Stimulated activated CD4-positive, alpha-beta T cell treated with anti-CD3 and anti-CD28 coated beads, Interleukin-2, amount 100 ng/mL, for 24 hours (primary cell): ENCODE measurements at places on chromosomes 6 and 20.

GRCh38 chr6:168411793-168412192, 29.2 kb upstream of the SMOC2 start:
- DNase-seq = no peak

DNA sequence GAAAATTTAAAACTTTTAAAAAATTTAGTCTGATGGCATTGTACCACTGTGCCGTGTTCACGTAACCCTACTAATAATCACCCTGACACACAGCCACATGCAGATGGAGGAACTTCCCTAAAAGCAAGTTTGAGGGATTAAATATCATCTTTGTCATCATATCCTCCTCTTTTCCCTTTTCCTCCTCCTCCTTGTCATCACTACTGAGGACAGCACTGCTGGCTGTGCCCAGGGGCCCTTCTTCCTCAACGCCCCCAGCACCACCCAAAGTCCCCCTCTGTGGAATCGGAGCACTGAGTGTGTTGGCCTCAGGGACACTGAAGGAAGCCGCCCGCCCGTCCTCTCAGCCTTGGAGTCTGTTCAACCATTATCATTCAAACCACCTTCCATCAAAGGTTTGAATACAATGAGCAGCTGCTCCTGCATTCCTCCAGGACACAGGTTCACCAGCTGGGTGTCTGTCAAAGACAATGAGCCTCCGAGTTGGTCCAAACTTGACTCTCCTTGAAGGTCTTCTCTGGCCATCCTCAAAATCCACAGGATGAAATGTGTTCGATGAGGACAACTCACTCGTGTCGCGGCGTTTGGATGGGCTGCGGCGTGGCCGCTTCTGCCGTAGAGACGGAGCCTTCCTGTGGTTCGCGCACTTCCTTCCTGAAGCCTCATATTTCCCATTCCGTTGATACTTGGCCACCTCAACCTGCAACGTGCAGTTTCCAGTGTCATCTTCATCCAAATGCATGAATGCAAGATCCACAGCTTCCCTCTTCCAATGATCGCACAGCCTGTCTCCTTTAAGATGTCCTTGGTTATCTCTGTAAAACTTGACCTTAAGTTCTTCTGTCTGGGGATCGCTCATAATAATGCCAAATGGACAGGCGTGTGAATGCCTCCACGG, 23.3 kb downstream of the NQO2 start:
- peak; percentile 60 for DNase-seq

GRCh38 chr20:36391456-36391855, 85.3 kb downstream of the DLGAP4 start:
- DNase-seq = no peak

- DNase-seq = peak; percentile 78
Observed at GRCh38 chr6:151323791-151324487, 67.4 kb downstream of the ZBTB2 start.

DNA sequence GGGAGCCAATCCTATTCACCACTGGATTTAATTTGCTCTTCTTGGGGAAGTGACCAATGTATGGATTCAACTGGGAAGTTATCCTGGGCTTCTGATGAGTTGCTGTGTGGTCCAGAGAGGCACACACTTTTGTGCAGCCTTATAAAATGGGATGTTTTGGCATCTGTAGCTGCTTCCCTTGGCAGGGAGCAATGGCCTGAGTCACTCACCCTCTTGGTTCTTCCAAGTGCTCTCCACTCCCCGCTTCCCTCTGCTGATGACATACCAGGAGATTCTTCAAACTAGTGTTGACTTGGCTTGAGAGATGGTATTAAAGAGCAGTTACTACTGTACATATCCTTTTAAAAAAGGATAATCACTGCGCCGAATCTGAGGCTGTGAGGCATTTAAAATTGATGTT, 105.8 kb downstream of the JARID2 start:
- no peak for DNase-seq
